ENCODE measurements at places on chromosomes 7 and 10.

DNA sequence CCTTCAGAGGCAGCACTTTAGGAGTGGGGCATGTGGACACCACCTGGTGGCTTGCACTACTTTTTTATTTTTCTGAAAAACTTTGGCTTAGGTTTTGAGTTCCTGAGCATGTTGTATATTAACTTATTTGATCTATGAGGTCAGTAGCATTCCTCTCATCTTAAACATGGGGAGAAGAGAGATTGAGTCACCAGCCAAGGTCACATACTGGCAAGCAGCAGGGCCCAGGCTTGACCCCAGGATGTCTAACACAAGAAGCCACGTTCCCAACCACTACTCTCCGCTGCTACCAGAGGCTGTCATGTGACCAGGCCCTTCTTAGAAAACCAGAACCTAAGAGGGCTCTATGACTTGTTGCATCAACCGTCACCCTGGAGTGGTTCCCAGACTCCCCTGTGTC lies 210.3 kb upstream of the GPR26 start:
- no peak for DNase-seq

- DNase-seq = no peak
Observed at GRCh38 chr10:121662531-121662930, 64.3 kb upstream of the FGFR2 start.

DNA sequence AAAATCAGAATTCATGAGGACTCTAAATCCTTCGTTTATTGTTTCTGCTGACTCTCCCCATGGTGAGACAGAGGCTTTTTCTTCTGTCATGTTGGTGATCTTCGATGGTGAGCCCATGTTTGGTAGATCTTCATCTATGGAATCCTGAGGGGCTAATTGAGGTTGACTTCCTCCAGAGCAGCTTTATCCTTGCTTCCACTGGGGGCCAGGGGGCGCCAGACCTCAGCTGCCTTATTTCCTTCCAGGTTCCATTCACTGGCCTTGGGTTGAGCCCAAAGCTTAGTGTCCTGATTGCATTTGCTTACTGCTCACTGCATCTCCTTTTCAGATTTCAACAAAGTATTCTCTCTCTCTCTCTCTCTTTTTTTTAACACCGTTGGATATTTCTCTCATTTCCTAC lies 80.7 kb downstream of the GCC1 start:
- no peak for DNase-seq

GRCh38 chr10:70324339-70324861 lies 40.6 kb upstream of the NPFFR1 start:
- DNase-seq = no peak

- DNase-seq = no peak
Observed at GRCh38 chr7:45721686-45722598, 147.8 kb downstream of the ADCY1 start.

- no peak for DNase-seq
Observed at GRCh38 chr7:43431020-43431595, 151.8 kb upstream of the STK17A start.

DNA sequence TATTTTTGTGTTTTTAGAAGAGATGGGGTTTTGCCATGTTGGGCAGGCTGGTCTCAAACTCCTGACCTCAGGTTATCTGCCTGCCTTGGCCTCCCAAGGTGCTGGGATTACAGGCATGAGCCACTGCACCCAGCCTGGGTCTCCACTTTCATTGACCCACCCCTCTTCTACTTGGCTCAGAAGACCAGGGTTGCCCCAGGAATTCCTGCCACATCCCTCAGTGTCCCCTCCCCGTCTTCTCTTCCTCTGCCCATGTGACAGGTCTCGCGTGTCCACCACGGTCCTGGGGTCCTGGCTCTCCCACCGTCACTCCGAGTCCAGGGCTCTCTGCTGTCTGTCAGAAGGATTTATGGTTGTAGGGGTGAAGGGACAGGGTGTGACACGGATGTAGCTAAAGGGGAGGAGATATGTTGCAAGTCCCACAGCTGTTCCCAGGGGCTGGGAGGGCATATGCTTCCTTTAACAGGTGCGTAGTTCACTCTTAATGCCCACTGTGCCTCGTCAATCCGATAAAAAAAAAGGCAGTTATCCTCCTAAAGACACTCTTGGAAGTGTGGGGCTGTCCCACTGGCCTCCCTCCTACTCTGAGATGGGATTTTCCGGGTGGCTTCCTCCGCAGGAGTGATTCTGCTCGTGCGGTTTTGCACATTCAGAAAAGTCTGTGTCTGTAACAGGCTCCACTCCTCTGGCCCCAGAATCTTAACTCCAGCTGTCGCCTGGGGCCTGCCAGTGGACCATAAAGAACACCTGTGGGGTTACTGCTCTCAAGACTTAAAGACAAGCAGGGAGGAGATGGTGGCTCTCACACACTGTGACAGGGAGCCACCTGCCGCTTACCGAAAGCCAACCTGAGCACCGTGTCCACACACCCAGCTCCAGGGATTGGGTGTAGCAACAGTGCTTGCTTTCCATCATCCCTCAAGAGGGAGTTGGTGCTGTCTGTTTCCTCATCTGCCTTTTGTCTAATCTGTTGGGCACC lies 36.7 kb upstream of the SHH start:
- DNase-seq = no peak

- DNase-seq = no peak
Observed at GRCh38 chr7:91397612-91398011, 133.4 kb downstream of the FZD1 start.

- no peak for DNase-seq
Observed at GRCh38 chr7:96562966-96563365, 146.7 kb downstream of the SEM1 start.

Measured in AG09309 (cell line).